ENCODE measurements at places on chromosomes 3 and 15.

DNA sequence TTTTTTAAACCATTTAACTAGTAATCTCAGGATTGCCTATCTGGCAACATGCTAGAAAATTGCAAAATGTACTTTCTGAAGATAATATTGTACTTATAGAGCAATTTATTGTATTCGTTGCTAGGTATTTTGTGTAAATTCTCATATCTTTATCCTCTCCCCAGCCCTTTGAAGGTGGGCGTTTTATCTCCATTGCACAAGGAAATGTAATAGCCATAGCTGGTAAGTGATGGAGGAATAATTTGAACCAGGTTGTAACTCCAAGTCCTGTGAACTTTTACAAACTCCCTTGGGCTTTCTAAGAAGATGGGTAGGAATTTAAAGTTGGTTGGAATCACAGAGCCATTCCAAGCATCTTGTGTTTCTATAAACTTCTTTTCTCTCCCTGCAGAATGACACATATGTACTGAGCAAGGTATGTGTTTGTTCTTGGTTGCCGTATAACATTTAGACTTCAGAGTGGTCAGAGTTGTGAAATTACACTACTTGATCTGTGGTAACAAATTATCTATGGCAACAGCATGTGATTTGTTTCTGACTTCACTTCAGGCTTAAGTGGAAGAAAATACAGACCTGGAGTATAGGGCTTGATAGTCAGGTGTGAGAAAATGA lies 170.9 kb downstream of the AKAP13 start:
- no peak for DNase-seq

DNA sequence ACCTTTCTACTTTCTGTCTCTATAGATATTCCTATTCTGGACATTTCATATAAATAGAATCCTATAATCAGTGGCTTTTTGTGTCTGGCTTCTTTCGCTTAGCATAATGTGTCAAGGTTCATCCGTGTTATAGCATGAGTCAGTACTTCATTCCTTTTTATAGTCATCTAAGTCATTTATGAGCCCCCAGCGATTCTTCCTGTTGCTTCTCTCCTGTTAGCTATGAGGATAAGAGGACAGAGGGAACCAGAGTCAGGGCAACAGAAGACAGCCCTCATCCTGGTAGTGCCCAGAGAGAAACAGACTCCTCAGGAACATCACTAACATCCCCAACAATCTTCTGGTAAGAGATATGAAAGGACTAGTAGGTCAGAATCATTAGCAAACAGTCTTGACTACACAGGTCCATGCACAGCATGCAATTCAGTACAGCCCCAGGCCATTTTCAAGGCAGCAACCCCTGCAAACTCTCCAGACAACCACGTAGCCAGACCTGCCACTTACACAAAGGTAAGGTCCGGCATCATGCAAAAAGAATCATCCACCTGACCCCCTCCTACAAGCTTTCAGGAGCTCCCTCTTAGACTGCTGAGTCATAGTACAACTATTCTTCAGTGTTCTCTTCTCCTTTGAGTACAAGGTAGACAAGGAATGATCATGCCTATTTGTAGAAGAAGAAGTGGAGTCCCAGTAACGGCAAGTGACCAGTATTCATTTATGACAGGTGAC lies 91.5 kb downstream of the MYLK start:
- DNase-seq: no peak

GRCh38 chr3:14725013-14725412 lies 50.1 kb downstream of the C3orf20 start:
- no peak for DNase-seq

- no peak for DNase-seq
Measured at GRCh38 chr15:56339594-56339993, 25.6 kb upstream of the TEX9 start.

- no peak for DNase-seq
Measured at GRCh38 chr3:12184541-12184940, 25.8 kb upstream of the TIMP4 start.

All from stimulated activated CD8-positive, alpha-beta memory T cell treated with anti-CD3 and anti-CD28 coated beads, Interleukin-12 subunit alpha, Interleukin-12 subunit beta, amount 100 ng/mL, for 1 hour (primary cell).